ENCODE measurements at places on chromosomes 3 and 15. TPM values are rescaled to one million over a fixed set of nuclear protein-coding genes. Genes with fewer than 3 reads are reported as not detected.
A peak's percentile ranks its signal among the peaks of the same experiment; 100 is the strongest.

DNA sequence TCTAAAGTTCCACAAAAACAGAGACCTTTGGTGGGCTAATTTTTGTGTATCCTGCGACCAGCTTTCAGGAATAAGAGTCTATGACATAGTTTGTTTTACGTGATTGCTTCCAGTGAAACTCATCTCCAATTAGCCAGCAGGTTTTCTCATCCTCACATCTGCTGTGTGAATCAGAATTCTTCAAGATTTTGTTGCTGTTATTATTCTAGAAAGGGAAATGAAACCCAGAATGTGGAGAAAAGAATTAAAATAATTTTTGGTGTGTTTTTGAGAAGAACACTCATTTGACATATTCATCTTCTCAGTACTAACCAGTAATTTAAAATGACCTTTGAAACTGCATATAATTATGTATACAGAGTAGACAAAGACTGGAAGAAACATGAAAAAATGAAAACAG, 175.9 kb downstream of the USP13 start:
- H3K4me3 ChIP-seq = no peak overlapping the region
- no peak overlapping the region for H3K27ac ChIP-seq
- DNase-seq = no peak
- peaks cover 11% of the 10 kb centered on the region for H3K4me1 ChIP-seq
- peaks cover 2% of the 10 kb centered on the region for H3K27me3 ChIP-seq
- H3K36me3 ChIP-seq = no peaks in the 10 kb centered on the region

GASK1A gene
- total RNA-seq = not detected

TUSC7 gene
- not detected for total RNA-seq

- peak; percentile 30 for DNase-seq
- H3K4me3 ChIP-seq = no peak overlapping the region
- peaks cover 3% of the 10 kb centered on the region for H3K36me3 ChIP-seq
- no peak overlapping the region for H3K27ac ChIP-seq
Measured at GRCh38 chr3:156150434-156151066, 30.2 kb downstream of the KCNAB1 start.

DNA sequence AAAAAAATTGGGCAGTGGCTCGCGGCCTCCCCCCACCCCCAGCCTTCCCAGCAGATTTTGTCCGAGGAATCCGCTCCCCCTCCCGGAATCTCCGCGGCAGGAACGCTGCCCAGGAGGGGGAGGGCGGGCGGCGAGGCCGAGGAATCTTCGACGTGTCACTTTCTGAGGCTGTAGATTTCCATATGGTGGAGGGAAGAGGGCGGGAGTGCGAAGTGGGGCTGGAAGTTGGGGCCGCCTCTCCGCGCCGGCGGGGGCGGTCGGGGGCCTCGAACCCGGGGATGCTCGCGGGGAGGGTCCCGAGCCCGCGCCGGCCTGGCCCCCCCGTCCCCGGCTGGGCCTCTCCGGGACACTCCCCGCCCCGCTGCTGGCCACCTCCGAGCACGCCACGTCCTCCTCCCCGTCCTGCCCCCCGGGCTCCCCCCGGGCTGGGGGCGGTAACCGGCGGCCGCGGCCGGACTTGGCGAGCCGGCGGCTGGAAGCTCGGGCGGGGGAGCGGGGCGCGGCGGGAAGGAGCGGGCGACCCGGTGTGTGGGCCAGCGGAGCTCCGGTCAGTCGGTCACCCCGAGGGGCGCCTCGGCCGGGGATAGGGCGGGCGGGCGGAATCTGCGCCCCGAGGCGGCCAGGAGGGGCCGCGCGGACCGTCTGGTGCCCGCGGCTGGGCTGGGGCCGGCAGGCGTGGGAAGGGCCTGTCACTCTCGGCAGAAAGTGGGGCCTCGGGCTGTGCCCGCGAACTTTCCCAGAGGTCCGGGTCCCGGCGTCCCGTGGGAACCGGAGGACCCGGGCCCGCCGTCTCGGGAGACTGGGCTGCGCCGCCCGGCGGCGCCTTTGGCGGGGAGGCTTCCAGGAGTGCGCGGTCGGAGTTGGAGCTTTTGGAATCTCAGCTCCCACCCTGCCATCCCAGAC, 951 bp downstream of the FNDC3B start:
- peaks cover 2% of the 10 kb centered on the region for H3K27me3 ChIP-seq
- H3K4me3 ChIP-seq = peak overlapping the region; percentile 83

ZBTB47 gene
- total RNA-seq = 9.7 TPM

DNA sequence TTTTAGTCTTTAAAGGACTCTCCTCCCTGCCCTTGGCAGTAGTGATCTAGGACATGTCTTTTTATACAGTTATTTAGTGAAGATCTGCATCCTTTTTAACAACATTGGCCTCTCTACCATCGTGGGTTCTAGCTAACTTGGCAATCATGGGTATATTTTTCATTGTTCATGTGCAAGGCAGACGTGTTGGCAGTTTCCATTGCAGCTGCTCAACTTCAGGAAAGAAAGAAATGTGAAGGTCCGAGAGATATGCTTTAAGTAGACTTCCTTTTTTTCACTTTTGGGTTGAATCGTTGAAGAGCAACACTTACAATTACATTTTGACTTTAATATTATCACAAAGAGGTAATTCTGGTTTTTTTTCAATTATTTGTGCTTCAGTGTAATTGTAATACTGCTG, 172.6 kb downstream of the SATB1 start:
- H3K4me3 ChIP-seq = no peak overlapping the region
- no peaks in the 10 kb centered on the region for H3K4me1 ChIP-seq

EFHB gene
- 0.76 TPM for total RNA-seq

GRCh38 chr3:128412180-128413002, 54.3 kb downstream of the DNAJB8 start:
- H3K36me3 ChIP-seq = no peaks in the 10 kb centered on the region
- H3K4me1 ChIP-seq = peaks cover 15% of the 10 kb centered on the region
- H3K27me3 ChIP-seq = peaks cover 24% of the 10 kb centered on the region
